ENCODE measurements at places on chromosomes 12 and 14.

GRCh38 chr12:107847830-107848229 is 73.3 kb downstream of the ASCL4 start:
- no peak for DNase-seq

GRCh38 chr14:79254069-79254775 is 957.1 kb downstream of the DIO2 start:
- DNase-seq = no peak

- no peak for DNase-seq
These were observed 7.7 kb downstream of the WSB2 start for GRCh38 chr12:118053071-118053985.

- no peak for DNase-seq
These were observed 9.5 kb upstream of the CSAD start for GRCh38 chr12:53190108-53190729.

DNA sequence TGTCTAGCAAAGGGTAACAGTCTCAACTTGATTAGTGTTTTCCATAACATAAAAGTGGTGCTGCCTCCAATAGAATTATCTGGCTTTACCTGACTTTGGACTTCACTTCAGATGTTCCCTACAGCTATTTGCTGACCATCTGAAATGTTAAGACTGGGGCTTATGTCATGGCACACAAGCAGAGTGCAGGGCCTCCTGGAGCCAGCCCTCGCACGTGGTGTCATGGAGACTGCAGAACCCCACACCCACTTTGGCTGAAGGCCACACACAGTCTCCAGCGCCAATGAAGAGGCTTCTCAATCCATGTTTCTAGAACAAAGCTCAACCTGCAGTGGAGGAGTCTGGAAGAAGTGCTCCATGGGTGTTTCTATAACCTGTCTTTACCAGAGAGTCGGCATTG is 169.6 kb upstream of the FRMD6 start:
- no peak for DNase-seq

DNA sequence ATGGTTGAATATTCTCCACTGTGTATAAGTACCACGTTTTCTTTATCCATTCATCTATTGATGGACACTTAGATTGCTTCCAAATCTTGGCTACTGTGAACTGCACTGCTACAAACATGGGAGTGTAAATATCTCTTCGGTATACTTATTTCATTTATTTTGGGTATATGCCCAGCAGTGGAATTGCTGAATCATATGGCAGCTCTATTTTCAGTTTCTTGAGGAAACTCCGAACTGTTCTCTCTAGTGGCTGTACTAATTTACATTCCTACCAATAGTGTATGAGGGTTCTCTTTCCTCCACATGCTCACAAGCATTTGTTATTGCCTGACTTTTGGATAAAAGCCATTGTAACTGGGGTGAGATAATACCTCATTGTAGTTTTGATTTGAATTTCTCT is 623.1 kb upstream of the LRFN5 start:
- DNase-seq = no peak

DNA sequence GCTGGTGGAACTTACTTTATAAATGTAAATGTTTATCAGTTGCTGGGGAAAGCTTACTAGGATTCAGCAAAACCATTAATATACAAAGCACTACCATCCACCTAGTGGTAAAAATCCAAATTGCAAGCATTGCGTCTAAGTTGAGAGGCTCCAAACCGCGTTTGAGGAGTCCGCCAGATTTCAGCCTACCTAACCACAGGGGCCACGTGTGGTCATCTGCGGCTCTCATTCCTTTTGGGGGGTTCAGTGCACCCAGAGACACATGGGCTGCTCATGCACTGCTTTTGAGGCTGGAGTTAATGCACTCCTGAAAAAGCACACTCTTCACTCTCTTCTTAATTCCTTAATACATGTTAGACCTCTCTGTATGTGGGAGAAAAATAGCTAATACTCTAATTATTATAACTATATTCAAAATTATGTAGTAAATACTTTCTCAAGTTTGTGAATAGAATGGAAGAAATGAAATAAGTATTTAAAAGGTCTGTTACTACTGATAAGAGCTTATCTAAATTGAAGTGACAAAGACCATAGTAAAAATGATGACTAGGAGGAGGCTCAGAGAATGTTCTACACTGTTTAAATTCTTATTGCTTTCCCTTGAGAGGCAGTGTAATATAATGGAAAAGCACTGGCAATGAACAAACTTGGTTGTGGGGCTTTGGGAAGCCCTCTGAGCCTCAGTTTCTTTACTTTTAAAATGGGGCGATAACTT is 41.4 kb upstream of the MANSC4 start:
- peak; percentile 36 for DNase-seq

GRCh38 chr12:123269896-123270213 is 1.8 kb downstream of the CDK2AP1 start:
- DNase-seq = no peak

DNA sequence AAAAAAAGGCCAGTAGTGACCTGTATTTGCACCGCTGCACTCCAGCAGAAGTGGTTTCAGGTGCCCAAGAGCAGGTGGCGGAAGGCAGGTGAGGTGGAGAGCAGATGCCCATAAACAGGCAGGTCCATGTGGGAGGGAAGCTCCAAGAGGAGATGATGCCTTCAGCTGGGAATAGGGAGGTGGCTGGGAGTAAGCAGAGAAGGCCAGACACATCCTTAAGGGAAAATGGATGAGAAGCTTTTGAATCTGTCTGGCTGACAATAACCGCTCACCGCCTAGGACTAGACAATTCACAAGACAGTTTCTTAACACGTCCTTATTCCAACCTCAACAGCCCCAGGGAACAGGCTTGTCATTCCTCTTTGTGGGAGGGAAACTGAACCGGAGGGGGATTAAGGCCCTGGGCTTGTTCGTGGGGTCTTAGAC is 43.9 kb upstream of the PLEKHG6 start:
- no peak for DNase-seq

All from adrenal gland (tissue), 19 donors.